ENCODE measurements at places on chromosomes 7 and 10.
A peak's percentile ranks its signal among the peaks of the same experiment; 100 is the strongest.

DNA sequence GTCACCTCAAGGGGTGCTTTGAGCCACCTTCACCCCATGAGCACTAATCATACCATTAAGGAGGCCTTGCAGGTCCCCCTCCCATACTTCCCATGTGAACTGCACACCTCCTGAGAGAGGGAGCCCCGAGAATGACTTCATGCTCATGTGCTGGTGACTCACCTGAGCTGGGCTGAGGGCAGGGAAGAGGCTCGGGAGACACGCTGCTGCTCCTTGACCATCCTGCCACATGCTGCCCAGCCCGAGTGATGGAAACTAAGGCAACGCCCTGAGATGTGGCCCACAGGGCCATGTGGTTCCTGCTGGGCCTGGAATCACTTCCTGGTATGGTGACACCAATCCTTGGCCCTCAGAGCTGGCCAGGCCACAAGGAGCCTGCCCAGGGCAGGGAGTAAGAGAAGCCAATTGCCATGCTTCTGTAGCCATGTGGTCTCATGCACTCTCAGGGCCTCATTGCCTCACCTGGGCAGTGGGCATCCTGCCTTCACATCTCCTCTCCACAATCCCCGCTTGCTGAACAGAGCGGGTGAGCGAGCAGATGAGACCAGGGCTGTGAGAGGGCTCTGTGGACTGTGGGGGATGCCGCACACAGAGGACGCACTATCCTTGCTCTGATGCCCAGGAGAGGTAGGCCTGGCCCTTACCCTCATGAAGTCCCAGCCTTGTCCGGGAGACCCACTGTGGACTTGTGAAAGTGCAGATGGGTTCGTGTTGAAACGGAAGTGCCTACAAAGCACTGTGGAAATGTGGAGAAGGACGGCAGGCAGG is 18.3 kb upstream of the PPIF start:
- DNase-seq, result peak; percentile 22

GRCh38 chr7:152975076-152975475 is 215.5 kb downstream of the ACTR3B start:
- no peak for DNase-seq

DNA sequence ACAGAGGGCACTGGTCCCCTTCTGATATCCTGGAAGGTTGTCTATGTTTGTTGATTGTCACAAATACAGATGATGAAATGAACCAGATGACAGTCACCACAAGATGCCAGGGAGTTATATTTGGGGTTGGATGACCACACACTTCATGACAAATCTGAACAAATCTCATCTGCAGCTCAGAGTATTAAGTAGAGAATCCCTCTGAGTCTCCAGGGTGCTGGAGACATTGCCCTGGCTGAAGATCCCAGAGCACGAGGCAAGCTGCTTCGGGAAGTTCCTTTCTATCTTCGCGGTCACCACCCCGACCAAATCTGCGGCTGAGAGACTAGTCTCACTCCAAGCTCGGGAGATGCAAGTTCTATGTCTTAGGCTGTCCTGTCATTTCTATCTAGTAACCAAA is 9.0 kb downstream of the DENND2A start:
- DNase-seq, result no peak

- no peak for DNase-seq
Observed at GRCh38 chr10:84039957-84040356, 99.4 kb upstream of the GHITM start.

- no peak for DNase-seq
Observed at GRCh38 chr7:24831240-24831639, 74.0 kb upstream of the GSDME start.

- DNase-seq, result no peak
Observed at GRCh38 chr10:6494936-6495592, 85.0 kb downstream of the PRKCQ start.

DNA sequence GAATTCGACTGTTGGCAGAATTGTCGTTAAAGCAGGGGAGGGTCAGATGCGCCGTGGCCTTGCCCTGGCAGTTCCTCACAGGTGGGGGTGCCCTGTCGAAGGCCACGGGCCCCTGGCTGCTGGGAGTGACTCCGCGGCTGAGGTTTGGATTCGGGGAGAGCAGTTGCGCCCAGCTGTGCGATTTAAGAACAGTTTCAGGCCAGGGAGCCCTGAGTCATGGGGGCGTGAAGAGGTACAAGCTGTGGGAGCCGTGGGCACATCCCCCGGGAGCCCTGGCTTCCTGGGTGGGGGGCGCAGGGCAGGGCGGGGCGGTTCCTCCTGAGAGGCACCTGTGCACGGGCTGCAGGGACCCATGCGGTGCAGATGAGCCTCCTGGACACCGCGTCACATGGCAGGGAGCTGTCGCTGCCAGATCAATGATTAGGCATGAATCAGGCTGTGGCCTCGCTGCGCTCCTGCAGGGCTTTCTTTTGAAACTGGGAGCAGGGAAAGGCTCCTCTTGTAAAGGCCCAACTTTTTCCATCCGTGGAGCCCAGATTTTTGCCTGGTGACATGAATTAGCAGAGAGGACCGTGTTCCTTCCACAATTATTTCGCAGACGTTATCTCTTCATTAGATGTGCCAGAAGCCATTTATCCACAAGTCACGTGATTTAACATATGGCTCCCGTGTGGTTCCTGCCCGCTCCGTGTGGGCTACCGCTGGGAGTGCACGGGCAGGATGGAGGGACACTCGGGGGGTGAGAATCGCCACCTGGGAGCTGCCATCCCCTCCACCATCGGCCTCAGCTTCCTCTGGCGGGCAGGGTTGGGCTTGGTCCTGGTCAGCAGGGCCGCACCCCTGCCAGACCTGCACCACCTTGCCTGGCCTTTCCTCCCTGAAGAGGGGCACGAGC is 918 bp downstream of the PWWP2B start:
- no peak for DNase-seq

GRCh38 chr7:74587435-74588126 is 69.9 kb upstream of the GTF2I start:
- DNase-seq, result peak; percentile 89

DNA sequence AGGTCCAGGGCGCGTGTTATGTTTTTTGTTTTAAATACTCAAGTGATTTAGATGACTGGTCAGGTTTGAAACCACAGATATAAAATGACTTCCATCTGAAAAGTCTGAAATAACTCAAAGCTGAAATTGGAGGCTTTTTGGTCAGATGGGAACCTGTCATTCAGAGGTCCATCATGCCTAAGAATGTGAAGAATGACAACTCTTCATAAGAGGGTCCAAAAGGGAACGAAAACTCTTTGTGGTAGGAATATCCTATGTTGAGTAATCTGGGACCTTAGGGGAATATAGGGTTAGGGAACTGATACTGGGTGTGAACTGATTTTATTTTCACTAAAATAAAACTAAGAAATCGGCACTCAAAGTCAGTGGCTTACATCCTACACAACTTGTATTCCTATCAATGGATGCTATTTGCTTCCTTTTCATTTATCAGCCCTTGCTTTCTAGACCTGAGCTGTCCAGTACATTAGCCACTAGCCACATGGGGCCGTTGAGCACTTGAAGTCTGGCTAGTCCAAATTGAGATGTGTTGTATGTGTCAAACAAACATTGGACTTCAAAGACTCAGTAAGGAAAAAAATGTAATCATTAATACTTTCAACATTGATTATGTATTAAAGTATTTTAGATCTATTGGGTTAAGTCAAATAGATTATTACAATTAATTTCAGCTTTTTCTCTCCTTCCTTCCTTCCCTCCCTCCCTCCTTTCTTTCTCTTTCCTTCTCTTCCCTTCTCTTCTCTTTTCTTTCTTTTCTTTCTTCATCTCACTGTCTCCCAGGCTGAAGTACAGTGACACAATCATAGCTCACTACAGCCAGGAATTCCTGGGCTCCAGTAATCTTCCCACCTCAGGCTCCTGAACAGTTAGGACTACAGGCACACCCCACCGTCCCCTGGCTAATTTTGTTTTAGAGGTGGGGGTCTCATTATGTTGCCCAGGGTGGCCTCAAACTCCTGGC is 56.5 kb upstream of the KDM7A start:
- no peak for DNase-seq

DNA sequence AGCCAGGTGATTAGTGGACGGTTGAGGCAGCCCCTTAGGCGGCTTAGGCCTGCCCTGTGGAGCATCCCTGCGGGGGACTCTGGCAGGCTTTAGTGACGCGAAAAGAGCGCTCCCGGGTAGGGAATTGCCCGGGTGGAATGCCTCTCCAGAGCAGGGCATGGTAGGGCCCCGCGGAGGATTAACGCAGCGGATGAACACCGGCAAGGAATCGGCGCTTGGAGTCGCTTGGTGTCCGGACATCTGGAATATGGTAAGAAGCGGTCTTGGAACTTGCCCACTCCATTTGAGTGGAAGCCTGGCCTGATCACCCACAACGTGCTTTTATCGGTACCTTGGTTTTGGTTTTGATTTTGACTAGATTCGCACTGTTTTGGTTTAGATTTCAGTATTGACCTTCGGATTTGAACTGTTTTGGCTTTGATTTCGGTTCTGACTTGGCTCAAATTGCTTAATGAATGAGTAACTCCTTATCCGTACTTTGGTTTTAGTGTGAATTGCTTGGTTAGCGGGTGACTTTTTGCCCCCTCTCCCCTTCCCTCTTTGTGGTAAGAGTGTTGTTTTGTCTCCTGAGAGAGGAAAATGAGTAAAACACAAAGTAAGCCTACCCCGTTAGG is 24.2 kb upstream of the CHST3 start:
- DNase-seq, result no peak

- DNase-seq, result no peak
Observed at GRCh38 chr10:2759233-2759632, 308.1 kb upstream of the PFKP start.

- DNase-seq, result no peak
Observed at GRCh38 chr7:40658729-40659128, 523.9 kb downstream of the SUGCT start.
